ENCODE measurements at places on chromosomes 5 and 9.

DNA sequence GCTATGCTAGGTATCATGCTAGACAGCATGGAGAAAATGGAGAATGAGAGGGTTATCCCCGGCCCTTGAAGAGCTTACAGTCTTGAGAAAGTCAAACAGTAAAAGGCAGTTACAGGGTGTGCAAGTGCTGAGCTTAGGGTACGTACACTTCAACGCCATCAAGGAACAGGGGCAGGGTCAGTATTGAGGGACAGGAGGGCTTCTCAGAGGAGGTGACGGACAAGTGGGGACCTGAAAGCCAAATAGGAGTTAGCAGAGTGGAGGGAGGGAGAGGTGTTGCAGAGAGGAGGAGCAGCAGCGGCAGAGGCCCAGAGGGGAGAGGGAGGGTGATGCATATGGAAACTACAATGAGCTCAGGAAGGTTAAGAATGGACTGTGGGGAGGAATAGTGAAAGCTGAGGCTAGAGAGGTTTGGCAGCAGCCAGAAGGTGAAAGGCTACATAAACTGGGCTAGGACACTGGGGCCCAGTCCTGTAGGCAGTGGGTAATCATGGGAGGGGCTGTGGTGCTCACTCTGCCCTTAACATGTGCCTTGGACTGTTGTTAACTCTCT is 88.0 kb downstream of the NRG2 start:
- DNase-seq: no peak

DNA sequence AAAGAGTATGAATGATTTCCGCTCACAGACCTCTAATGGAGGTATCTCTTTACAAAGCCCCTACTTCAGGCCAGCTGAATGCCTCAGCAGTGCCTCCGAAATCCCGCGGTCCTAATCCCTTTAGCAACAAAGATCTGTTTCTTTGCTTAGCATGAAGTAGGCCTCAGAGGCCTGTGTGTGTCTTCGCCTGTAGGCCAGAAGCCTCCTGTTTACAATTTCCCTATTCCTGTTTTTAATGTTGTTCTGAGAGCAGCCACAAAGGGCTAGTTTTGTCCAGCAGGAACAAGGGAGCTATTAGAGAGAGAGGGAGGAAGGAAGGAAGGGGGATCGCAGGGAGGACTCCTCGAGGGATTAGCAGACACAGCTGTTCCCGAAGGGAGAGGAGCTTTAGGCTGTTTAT is 166.4 kb upstream of the SPRY4 start:
- no peak for DNase-seq

GRCh38 chr9:72477930-72478518 is 43.4 kb upstream of the TMC1 start:
- no peak for DNase-seq

DNA sequence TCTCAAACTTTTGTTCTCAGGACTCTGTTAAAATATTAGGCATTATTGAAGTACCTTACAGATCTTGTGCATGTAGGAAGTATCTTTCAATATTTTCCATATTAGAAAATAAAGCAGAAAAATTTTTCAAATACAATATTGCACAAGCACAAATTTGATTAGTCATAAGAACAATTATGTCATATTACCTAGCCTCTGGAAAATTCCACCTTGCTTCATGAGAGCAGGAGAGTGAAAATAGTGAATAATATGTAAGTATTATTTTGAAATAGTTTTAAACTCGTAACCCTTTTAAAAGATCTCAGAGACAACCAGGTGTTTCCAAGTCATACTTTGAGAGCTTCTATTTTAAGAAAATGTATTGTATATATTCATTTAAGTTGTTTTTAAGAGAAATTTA is 1672.9 kb upstream of the ACO1 start:
- no peak for DNase-seq

GRCh38 chr5:141947316-141947715 is 10.7 kb downstream of the PCDH12 start:
- DNase-seq: no peak

DNA sequence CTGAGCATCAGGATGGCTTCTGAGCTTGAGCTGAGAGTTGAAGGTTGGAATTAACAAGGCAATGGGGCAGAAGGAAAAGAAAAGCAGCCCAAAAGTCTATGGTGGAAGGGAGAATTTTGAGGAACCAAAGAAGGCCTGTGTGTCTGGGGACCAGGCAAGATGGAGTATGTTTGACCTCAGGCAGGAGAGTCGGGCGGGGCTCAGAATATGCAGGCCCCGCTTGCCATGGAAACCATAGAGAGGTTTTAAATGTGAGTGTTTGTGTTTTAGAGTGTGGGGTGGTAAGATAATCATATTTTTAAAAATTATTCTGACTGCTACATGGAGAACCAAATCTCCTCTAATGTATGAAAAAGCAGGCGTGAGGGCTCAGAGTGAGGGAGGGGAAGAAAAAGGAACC is 174.0 kb upstream of the PPP2R2B start:
- DNase-seq: no peak

- DNase-seq: no peak
Measured at GRCh38 chr5:83354958-83355357, 116.6 kb upstream of the VCAN start.

DNA sequence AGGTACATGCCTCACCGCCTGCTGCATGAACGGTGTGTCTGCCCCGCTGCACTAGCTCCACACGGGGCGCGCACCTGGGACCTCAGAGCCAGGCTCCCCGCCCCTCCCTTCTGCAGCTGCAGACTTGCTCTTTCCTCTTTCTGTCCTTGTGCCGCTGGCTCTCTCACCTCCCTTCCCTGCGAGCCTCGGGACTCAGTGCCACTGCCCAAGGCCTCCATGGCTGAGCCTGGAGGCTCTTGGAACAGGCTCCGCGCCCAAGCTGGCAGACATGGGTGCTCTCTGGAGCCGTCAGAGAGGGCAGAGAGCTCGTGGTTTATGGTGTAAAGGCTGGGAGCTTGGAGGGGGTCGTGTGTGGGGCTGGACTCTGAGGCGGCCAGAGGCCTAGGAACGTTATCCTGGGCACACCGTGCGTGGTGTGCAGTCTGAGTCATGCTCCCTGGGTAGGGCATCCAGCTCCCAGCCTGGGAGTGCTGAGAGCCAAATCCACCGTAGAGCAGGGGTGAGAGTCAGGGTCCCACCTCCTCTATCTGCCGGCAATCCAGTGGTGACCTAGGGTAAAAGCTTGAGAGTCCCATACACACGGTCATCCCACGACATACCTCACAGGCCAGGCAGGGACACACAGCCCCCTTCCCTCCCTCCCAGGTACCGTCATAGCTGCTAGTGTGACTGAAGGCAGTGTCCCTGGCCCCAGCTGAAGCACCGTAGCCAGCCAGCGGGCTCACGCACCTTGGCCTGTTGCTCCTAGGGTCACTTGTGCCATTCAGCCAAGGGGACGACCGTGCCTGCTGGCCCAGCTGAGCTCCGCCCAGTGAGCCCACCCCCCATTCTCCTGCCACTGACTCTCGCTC is 22.4 kb downstream of the GOLGA2 start:
- no peak for DNase-seq

DNA sequence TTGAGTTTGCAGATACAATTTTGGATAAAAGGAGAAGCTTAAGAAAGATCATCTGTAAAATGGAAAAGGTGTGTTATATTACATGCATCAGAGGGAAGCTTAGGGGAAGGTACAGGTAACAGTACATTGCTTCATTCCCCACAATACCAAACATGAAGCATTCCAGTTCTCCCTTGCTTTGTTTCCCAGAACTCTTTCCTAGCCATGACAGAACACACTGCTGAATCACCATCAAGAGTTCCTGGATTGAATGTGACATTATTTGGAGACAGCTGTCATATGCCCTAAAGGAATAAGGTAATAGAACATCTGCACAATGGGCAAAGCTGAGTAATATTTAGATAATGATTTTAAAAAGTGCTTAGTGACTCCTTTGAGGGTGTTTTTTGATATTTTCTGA is 303.5 kb upstream of the ST8SIA4 start:
- no peak for DNase-seq

DNA sequence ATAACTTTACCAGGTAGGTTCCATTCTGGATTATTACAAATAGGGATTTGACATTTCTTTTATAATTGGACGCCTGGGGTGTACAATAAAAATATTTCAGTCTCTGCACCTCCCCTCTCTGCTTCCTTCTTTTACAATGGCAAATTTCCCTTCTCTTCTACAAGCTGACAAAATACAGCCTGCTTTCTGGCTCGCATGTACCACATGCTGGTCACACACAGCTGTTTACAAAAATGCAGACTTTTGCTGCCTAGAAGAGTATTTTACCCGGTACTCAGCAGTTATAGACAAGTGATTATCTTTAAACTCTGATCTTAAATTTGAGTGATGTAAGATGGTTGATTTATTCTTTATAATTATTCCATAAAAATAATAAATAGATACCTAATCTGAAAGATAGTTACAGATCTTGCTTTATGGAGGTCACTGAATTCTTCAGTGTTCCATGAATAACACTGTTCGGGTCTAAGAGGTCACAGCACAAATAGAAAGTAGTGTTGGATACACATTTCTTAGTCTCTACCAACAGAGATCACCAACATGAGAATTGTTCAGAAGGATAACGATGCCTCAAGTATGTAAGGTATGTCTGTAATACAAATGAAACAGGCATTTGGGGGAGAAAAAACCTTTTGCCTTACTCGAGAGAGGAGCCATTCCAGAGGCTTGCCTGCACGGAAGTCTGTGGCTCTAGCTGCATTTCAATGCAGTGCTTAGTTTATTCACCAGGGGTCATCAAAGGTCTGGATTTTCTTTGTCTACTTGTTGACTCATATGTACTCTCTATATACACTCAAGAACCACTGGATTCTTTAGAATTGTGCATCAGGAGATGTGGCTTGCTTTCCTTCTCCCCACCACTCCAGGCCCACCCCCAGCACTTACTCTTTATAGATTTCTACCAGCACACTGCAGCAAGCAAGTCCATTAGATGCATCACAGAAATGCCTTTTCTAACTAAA is 206.6 kb upstream of the RFX3 start:
- peak; percentile 64 for DNase-seq

DNA sequence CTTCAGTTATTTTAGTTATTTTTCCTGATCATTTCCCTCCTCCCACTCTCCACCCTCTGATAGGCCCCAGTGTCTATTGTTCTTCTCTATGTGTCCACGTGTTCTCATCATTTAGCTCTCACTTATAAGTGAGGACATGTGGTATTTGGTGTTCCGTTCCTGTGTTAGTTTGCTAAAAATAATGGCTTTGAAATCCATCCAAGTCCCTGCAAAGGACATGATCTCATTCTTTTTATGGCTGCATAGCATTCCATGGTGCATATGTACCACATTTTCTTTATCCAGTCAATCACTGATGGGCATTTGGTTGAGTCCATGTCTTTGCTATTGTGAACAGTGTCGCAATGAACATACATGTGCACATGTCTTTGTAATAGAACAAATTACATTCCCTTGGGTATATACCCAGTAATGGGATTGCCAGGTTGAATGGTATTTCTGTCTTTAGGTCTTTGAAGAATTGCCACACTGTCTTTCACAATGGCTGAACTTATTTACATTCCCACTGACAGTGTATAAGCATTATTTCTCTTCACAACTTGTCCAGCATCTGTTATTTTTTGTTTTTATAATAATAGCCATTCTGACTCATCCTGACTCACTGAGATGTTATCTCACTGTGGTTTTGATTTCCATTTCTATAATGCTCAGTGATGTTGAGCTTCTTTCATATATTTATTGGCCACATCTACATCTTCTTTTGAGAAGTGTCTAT is 17.2 kb upstream of the DIRAS2 start:
- no peak for DNase-seq

DNA sequence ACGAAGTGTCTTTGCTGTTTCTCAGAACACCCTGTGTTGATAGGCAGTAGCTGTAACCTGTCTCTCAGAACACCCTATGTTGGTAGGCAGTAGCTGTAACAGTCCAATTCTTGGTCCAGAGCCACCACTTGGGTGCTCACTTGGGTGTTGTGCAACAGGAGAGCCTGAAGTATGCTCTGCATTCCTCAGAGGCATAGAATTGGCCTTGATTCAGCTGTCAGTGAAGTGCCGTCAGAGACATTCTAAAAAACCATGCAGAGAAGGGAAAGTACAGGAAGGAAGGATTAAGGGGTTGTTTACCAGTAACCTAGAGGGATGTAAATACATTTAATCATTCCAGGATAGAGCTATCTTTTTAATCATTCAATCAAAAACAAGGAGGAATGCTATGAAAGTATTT is 231.2 kb downstream of the ARRDC3 start:
- no peak for DNase-seq

DNA sequence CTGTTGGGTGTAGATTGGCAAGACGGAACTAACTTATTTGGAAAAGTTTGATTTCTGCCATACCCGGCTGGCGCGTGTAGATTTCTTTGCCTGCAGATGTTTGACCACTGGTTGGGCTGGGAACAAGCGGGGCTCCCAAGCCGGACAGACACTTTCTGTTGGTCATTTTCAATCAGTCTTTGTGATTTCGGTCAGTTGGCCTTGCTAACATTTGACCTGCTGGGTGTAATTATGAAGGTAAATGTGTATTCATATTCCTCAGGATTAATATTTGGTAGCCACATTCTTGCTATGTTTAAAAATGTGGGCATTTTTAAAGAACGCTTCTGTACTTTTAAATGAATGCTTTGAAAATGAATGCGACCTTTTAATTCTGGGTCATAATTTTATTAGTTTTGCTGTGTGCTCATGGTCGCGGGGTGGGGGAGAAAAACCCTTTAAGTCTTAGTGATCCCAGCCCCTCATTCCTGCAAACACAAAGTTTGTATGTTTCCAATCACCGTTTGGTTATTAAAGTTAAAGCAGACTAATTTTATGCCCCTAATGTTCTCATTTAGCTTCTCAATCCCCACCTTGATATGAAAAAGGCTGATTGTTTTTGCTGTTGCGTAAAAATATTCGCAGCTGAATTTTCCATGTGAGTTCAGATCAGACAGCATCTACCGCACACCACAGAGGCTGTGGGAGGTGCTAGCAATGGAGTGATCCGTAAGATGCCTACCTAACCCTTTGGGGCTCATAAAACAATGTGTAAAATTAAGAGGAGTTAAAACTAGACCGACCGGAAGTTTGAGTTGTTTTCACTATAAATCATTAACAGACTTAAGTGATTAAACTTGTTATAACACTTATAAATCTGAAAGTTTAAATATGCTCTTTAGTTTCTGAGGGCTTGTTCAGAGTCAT is 1.5 kb downstream of the RASGRF2 start:
- DNase-seq: peak; percentile 81

- no peak for DNase-seq
Measured at GRCh38 chr9:134028575-134029247, 3.4 kb downstream of the BRD3OS start.

DNA sequence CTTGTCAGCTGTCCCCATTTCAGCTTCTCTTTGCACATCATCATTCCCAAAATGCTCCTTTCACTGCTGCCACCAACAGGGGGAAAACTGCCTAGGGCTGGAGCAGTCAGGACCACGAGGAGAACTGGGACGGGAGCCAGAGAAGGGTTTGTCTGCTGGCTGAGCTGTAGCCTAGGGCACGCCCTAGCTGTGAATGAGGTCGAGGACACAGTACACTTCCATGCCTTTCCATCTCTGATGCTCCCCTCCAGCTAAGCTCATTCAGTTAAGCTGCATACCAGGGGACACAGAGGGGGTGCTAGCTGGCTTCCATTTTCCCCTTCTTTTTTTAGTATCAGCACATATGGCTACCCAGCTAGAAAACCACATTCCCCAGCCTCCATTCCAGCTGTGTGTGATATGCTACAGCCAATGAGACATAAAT is 64.7 kb downstream of the STK10 start:
- DNase-seq: peak; percentile 33

- no peak for DNase-seq
Measured at GRCh38 chr9:36154331-36154952, 14.7 kb upstream of the CCIN start.

- DNase-seq: no peak
Measured at GRCh38 chr9:4549751-4550295, 59.6 kb downstream of the SLC1A1 start.

All from activated effector memory CD4-positive, alpha-beta T cell treated with anti-CD3 and anti-CD28 coated beads, Interleukin-2, amount 50 U/mL, for 16 hours (primary cell).